Central memory CD4-positive, alpha-beta T cell (primary cell): ENCODE measurements at places on chromosomes 7 and 10.

- DNase-seq: no peak
Observed at GRCh38 chr10:75332081-75332480, 69.5 kb downstream of the ZNF503 start.

DNA sequence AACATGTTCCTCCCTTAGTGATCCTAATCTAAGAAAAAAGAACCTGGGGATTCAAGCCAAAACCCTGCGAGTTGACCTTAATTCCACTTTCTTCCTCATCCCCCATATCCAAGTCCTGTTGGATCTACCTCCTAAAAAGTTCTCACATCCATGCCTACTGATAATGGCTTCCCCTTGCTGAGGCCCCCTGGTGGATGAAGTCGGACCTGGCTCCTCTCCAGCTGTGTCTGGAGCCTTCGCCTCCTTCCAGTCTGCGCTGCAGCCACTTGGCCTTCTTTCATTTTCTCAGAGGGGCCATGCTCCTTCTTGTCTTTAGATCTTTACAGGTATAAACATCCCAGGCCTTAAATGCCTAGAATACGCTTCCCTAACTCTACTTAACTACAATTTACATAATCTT, 8.1 kb downstream of the PDE1C start:
- DNase-seq: no peak

DNA sequence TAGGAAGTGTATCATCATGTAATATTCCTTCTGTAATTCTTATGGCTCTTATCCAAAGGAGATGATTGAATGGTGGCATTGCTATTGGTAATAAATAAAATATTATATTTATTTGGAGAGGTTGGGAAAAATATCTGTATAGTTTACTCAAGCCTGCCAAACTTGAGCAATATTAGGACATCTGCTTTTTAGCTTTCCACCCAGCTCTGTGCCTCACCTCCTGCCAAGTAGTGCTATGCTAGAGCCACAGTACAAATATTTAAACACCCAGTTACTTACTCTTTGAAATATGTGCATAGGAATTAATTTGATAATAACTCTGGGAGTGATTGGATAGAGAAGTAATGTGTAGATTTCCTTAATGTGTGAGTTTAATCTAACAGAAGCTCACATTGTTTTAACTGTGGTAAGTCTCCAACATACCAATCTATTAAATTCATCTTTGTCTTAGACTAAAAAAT, 129.2 kb downstream of the BBS9 start:
- no peak for DNase-seq

- DNase-seq: no peak
Observed at GRCh38 chr7:147079083-147079482, 962.5 kb downstream of the CNTNAP2 start.

- no peak for DNase-seq
Observed at GRCh38 chr10:36253731-36254130, 611.6 kb upstream of the FZD8 start.

DNA sequence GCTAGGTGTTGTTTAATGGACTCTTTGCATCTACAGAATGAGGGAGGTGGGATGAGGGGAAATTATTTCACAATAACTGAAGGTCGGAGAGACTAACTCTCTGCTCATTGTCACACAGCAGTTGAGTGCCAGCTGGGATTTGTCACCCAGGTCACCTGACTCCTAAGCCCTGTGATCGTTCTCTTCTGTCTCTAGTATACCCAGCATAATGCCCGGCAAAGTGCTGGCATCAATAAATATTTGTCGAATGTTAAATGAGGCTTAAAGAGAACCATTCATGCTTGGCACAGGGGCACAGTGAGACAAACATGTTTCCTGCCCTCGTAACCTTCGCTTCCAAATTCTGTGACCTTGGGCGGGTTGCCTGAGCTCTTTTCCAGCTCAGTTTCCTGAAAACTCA, 70.8 kb downstream of the TCF7L2 start:
- DNase-seq: no peak

GRCh38 chr10:108422286-108422685, 1257.8 kb upstream of the SORCS1 start:
- no peak for DNase-seq

GRCh38 chr7:139560678-139561077, 37.2 kb downstream of the CLEC2L start:
- DNase-seq: no peak

GRCh38 chr10:6300106-6300783, 97.5 kb downstream of the PFKFB3 start:
- DNase-seq: peak; percentile 74

DNA sequence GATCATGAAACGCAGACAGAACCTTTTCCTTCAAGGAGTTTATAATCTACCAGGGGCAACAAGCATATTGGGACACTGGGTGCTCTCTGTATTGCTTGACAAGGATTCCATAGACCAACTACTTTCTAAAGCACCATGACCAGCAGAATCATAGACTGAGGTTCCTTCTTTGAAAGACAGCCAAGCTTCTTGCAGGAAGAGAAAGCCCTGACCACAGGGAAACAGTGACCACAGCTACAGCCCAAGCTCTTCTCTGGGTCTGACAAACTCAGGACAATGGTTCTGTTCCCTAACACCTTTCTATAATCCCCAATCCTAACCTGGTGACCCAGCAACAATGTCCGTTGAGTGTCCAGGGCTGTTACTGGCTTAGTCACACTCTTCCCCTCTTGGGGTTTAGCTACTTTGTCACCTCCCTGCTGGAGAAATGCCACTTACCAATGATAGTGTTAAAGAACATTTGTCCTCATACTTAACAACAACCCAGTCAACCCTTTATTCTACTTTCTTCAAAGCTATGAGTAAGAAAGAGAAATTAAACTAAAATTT, 155.7 kb downstream of the JAZF1 start:
- DNase-seq: no peak

GRCh38 chr10:86439544-86439943, 72.9 kb upstream of the GRID1 start:
- no peak for DNase-seq

- DNase-seq: no peak
Observed at GRCh38 chr7:158536871-158537515, 50.6 kb downstream of the PTPRN2 start.

- no peak for DNase-seq
Observed at GRCh38 chr10:110408203-110408871, 89.4 kb upstream of the DUSP5 start.

- no peak for DNase-seq
Observed at GRCh38 chr7:138067774-138068173, 8.5 kb upstream of the AKR1D1 start.

DNA sequence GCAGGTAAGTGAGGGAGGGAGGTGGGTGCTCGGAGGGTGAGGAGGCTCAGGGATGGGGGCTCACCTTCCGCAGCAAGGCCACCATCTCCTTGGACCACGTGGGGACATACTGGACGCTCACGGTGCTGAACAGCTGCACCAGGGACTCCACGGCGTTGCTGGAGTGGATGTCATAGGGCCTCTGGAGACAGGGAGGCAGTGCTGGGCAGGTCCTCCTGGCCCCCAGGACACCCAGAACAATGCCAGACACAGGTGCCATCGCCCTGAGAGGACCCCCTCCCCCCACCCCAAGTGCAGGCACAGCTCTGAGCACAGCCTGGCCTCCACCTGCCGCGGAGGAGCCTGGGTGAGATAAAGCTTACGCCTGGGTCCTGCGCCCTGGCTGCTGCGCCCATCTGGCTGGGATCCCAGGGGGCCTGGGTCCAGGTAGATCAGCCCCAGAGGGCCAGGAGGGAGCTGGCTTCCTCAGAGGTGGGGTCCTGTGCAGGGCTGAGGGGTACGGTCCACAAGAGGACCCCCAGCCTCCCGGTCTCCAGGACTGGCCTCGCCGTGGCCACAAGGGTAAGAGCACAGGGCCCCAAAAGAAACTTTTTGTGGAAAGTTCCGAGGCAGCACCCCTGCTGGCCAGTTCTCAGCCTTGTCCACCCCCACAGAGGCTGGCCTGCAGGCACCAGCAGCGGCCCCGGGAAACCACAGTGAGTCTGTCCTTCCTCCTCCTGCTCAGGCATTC, 37.8 kb downstream of the DPYSL4 start:
- DNase-seq: no peak

- no peak for DNase-seq
Observed at GRCh38 chr10:114956466-114956865, 18.5 kb downstream of the TRUB1 start.

- DNase-seq: no peak
Observed at GRCh38 chr7:28706584-28706983, 251.5 kb downstream of the TRIL start.
